WTC11 (cell line): ENCODE measurements at places on chromosomes 16 and 17. TPM values are rescaled to one million over a fixed set of nuclear protein-coding genes. Genes with fewer than 3 reads are reported as not detected.
A peak's percentile ranks its signal among the peaks of the same experiment; 100 is the strongest.

GRCh38 chr16:23342083-23342640, 40.1 kb downstream of the SCNN1B start:
- no peaks in the 10 kb centered on the region for H3K36me3 ChIP-seq
- no peaks in the 10 kb centered on the region; the same call in 1 of the 2 replicates for H3K27me3 ChIP-seq
- peaks cover 22% of the 10 kb centered on the region for H3K4me1 ChIP-seq
- no peak for DNase-seq
- no peak overlapping the region for H3K4me3 ChIP-seq
- no peak overlapping the region for H3K27ac ChIP-seq

GRCh38 chr16:1941162-1942046, 1.6 kb downstream of the MSRB1 start:
- H3K4me1 ChIP-seq: peaks cover 22% of the 10 kb centered on the region
- peaks cover 13% of the 10 kb centered on the region for H3K27me3 ChIP-seq
- peak overlapping the region; percentile 87 for H3K4me3 ChIP-seq
- peaks cover 12% of the 10 kb centered on the region for H3K36me3 ChIP-seq
- no peak overlapping the region for H3K27ac ChIP-seq

DNA sequence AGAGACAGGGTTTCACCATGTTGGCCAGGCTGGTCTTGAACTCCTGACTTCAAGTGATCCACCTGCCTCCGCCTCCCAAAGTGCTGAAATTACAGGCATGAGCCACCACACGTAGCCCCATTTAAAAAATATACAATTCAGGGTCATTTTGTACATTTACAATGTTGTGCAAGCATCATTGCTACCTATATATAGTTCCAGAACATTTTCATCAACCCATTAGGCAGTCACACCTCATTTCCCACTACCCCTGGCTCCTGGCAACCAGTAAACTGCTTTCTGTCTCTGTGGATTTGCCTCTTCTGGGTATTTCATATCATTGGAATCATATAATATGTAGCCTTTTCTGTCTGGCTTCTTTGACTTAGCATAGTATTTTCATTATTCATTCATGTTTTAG, 6.7 kb downstream of the LRRC36 start:
- DNase-seq: no peak
- no peaks in the 10 kb centered on the region for H3K4me1 ChIP-seq
- H3K36me3 ChIP-seq: peaks cover 16% of the 10 kb centered on the region
- H3K4me3 ChIP-seq: no peak overlapping the region

- no peak overlapping the region for H3K27ac ChIP-seq
- H3K4me1 ChIP-seq: peaks cover 22% of the 10 kb centered on the region
- no peak overlapping the region for H3K4me3 ChIP-seq
- H3K27me3 ChIP-seq: no peaks in the 10 kb centered on the region
- DNase-seq: no peak
- H3K36me3 ChIP-seq: peaks cover 21% of the 10 kb centered on the region
Observed at GRCh38 chr17:14072881-14073280, 3.6 kb downstream of the COX10 start.

BAHCC1 gene
- 17.1 to 29.8 TPM (median 21.5 TPM) in 3 replicates for total RNA-seq

- no peak overlapping the region for H3K4me3 ChIP-seq
- H3K4me1 ChIP-seq: peaks cover 22% of the 10 kb centered on the region
- no peak overlapping the region for H3K27ac ChIP-seq
- H3K27me3 ChIP-seq: no peaks in the 10 kb centered on the region
Observed at GRCh38 chr16:78200623-78201096, 101.2 kb downstream of the WWOX start.

GRCh38 chr17:74508156-74508555, 23.1 kb downstream of the CD300LB start:
- H3K27ac ChIP-seq: no peak overlapping the region
- no peaks in the 10 kb centered on the region for H3K4me1 ChIP-seq
- DNase-seq: no peak
- H3K4me3 ChIP-seq: no peak overlapping the region

TRPV3 gene
- 0.35 to 0.82 TPM (median 0.53 TPM) in 3 replicates for total RNA-seq
